ENCODE measurements at places on chromosomes 6 and 20. TPM values are rescaled to one million over a fixed set of nuclear protein-coding genes. Genes with fewer than 3 reads are reported as not detected.

DNA sequence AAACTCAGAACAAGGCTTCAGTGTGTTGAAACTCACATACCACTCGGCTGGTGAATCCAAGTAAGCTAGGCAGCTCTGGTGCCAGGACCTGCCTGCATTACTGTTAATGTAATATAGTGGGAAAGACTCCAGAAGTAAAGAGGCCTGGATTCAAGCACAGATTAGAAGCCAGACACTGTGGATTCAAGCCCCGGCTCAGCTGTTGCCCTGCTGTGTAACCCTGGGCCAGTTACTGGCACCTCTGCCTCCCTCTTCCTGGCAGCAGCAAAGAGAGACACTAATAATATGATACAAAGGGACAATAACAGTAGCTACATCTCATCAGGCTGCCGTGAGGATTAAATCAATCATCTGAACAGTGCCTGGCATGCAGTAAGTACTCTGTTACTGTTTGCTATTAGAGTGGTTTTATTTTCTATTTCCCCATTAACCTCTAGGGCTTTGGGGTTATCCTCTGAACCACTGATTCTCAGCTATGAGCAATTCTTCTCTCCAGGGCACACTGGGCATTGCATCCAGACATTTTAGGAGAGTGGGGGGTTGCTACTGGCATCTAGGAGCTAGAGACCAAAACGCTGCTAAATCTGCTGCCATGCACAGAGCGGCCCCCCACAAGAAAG is 92.9 kb downstream of the ZMYND8 start:
- H3K27me3 ChIP-seq: no peaks in the 10 kb centered on the region
- peaks cover 25% of the 10 kb centered on the region for H3K36me3 ChIP-seq
- H3K27ac ChIP-seq: no peak overlapping the region
- DNase-seq: no peak
- peaks cover 13% of the 10 kb centered on the region for H3K4me1 ChIP-seq
- H3K4me3 ChIP-seq: no peak overlapping the region

Gene PI3
- not detected for total RNA-seq

Gene MICB
- 18.7 TPM for total RNA-seq

Gene RPP21
- 26.4 TPM for total RNA-seq

Gene TPD52L1
- 0.56 TPM for total RNA-seq

Gene MROH8
- 5.2 TPM for total RNA-seq

Gene EMILIN3
- total RNA-seq: not detected
